ENCODE measurements at places on chromosomes 5 and 9.

- H3K27ac ChIP-seq = no peak overlapping the region
- H3K4me3 ChIP-seq = no peak overlapping the region
- no peaks in the 10 kb centered on the region for H3K4me1 ChIP-seq
- DNase-seq = no peak
These were observed 90.7 kb downstream of the CAMSAP1 start for GRCh38 chr9:135816651-135816970.

- H3K36me3 ChIP-seq = peaks cover 41% of the 10 kb centered on the region
- no peak overlapping the region for H3K27ac ChIP-seq
- no peaks in the 10 kb centered on the region for H3K4me1 ChIP-seq
- DNase-seq = no peak
These were observed 25.9 kb downstream of the QRFP start for GRCh38 chr9:130870491-130871381.

DNA sequence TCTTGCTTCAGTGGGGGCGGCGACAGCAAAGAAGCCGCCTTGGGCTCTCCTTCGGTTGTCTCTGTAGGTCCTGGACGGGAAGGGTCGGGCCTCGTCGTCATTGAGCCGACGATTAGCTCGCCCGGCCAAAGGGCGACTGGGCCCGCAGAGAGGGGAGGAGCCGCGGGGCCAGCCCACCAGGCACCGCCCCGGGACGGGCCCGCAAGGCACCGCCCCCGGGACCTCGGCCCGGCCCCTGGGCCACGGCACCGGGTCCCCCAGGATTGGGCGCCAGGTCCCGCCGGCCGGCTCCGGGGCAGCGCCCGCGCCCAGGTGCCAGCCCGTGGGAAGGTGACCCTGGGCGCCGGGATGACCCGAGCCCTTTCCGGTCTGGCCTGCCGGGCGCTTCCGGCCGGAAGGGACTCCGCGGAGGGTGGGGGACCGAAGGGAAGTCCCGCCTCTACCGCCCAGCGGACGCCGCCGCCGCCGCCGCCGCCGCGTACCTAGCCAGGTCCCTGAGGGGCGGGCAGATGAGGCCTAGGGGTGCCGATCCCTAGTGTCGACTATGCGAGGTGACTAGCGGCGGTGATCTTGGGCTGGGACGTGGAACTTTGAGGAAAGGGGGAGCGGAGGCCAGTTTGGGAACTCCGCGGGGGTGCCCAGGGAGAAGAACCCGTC, at the start of the genes GBA2 and RGP1:
GBA2 (minus strand) TSS at position 371 of the 657 bp plus-strand sequence. CDS start 524 bp downstream, outside the sequence.
RGP1 (plus strand) TSS at position 430 of the 657 bp plus-strand sequence. CDS start 469 bp downstream, outside the sequence.
- peaks cover 24% of the 10 kb centered on the region for H3K4me1 ChIP-seq
- peaks cover 31% of the 10 kb centered on the region for H3K36me3 ChIP-seq
- H3K4me3 ChIP-seq = peak within 1 kb of the TSS; percentile 80
- no peak for DNase-seq

DNA sequence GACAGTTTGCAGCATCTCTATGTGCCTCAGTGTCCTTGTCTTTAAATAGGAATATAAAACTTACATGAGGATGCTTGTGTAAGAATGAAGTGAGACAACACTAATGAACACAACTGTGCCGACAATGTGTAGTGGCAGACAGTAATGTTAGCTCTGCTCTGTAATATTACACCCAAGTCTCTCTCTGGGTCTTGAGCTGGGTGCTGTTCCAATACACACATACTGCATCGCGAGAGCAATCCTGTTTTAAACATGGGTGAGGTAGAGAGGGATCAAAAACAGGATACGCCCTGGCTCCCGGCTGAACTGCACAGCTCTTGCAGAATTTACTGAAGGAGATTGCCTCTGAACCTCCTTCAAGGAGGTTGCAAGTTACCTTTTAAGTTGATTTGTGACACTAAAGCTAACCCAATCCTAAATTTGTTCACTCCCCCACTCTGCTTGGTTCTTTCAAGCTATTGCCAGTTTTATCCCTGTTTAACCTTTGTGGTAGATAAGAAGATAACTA, 155.2 kb upstream of the ISL1 start:
- no peak overlapping the region for H3K27ac ChIP-seq
- H3K27me3 ChIP-seq = no peaks in the 10 kb centered on the region
- no peak overlapping the region for H3K4me3 ChIP-seq
- DNase-seq = no peak
- no peaks in the 10 kb centered on the region for H3K36me3 ChIP-seq

DNA sequence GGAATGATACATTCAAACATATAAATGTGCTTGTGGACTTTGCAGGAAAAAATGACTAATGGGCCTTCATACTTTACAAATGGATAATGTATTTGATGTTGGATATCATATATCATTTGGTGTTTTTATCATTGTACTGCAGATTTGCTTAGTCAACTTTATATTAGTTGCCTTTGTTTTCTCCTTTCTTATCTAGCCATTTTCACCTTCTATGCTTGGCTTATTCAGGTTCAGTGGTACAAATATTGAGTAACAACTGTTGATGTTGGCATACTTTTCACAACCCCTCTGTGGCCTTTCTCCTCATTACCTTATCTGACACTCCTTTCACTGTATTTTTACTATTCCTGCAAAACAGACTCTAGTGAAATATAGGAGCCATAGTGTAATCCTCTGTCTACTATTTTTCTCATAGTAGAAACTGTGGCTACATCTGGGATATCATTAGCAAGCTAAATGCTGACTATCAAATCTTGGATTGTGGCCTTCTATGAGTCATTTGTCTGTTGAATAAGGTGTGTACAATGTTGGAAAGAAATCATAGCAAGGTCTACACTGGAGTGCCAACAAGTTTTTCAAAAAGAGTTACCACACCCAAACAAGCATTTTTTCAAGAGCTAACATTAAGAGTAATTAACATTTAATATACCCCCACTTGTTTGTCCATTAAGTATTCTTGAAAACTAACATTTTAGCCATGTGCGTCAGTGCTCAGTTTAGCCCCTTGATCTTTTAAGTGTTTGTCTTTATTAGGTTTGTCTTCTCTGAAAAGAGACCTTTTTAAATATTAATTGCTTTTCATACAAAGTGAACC, 330.1 kb downstream of the ADGRV1 start:
- H3K27me3 ChIP-seq = no peaks in the 10 kb centered on the region
- peaks cover 33% of the 10 kb centered on the region for H3K4me1 ChIP-seq
- H3K4me3 ChIP-seq = no peak overlapping the region
- peak; percentile 64 for DNase-seq
- H3K36me3 ChIP-seq = no peaks in the 10 kb centered on the region

DNA sequence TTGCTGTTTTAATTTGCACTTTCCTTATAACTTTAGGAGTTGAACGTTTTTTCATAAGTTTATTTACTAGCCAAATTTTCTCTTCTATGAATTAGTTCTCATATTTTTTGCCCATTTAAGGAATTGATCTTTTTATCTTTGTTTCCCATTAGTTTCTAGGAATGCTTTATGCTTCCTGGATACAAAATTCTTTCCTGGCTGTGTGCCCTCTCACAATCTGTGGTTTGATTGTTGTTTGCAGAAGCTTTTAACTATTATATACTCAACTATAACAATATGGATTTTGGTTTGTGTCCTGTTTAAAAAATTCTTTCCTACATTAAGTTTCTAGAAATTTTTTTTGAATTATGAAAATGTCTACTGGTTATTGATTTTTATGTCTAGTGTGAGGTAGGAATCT, 206.3 kb downstream of the CSNK1G3 start:
- H3K36me3 ChIP-seq = no peaks in the 10 kb centered on the region
- no peaks in the 10 kb centered on the region for H3K4me1 ChIP-seq

GRCh38 chr5:116340799-116341198, 233.8 kb downstream of the SEMA6A start:
- DNase-seq = no peak
- H3K4me3 ChIP-seq = no peak overlapping the region
- no peak overlapping the region for H3K27ac ChIP-seq
- no peaks in the 10 kb centered on the region for H3K4me1 ChIP-seq

GRCh38 chr9:35051069-35051967, 21.1 kb downstream of the VCP start:
- DNase-seq = no peak
- H3K4me1 ChIP-seq = peaks cover 3% of the 10 kb centered on the region
- H3K27me3 ChIP-seq = no peaks in the 10 kb centered on the region
- H3K27ac ChIP-seq = no peak overlapping the region
- H3K4me3 ChIP-seq = no peak overlapping the region

GRCh38 chr9:106773750-106774149, 89.2 kb upstream of the ZNF462 start:
- H3K4me3 ChIP-seq = no peak overlapping the region
- H3K27ac ChIP-seq = peak overlapping the region; percentile 35
- no peaks in the 10 kb centered on the region for H3K36me3 ChIP-seq
- no peaks in the 10 kb centered on the region for H3K27me3 ChIP-seq
- peak; percentile 26 for DNase-seq

- DNase-seq = no peak
- peak overlapping the region; percentile 83 for H3K27ac ChIP-seq
- H3K4me3 ChIP-seq = peak overlapping the region; percentile 88
- peaks cover 12% of the 10 kb centered on the region for H3K36me3 ChIP-seq
These were observed 520 bp upstream of the DHFR start for GRCh38 chr5:80655231-80655774.

GRCh38 chr9:90979138-90979551, 177.5 kb downstream of the SYK start:
- no peak overlapping the region for H3K4me3 ChIP-seq
- DNase-seq = no peak
- no peaks in the 10 kb centered on the region for H3K27me3 ChIP-seq
- H3K36me3 ChIP-seq = no peaks in the 10 kb centered on the region
- no peak overlapping the region for H3K27ac ChIP-seq

DNA sequence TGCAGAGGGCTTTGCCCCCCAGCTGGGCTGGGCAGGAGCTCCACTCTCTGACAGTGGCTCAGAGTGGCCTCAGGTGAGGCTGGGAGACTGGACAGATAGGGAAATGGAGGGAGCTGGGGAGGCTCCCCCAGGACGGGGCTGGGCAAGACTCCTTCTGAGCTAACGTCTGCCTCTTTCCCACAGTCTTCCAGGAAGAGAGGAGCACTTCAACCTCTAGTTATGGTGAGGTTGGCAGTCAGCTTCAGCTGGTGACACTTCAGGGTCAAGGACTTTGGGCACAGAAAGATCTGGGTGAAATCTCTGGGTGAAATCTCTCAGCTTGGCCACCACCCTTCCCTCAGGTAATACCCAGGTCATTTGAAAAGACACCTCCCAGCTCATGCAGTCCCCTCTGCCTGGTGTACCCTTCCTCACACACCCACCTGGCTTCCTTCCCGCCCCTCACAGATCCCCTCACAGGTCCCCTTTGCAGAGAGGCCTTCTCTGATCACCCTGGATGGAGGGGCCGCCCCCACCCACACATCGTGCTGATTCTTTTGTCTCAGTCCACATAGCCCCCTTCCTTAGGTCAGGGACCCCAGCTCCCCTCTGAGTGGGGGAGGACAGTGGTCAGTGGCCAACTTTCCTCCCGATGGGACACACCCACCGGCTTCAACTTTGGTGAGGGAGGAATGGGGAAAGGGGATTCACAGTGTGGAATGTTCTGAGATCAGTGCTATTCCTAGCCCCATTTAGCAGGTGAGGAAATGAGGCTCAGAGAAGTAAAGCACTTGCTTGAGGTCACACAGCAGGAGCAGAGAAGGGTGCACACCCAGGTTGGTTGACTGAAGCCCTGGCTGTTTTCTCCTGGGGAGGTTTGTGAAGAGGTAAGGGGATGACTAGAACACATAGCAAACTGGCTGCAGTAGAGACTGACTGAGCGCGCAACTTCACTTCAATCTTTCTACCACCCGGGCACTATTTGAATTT, 15.8 kb upstream of the NEURL1B start:
- H3K36me3 ChIP-seq = no peaks in the 10 kb centered on the region
- DNase-seq = no peak
- H3K27me3 ChIP-seq = peaks cover 4% of the 10 kb centered on the region
- H3K4me1 ChIP-seq = no peaks in the 10 kb centered on the region
- H3K27ac ChIP-seq = no peak overlapping the region

DNA sequence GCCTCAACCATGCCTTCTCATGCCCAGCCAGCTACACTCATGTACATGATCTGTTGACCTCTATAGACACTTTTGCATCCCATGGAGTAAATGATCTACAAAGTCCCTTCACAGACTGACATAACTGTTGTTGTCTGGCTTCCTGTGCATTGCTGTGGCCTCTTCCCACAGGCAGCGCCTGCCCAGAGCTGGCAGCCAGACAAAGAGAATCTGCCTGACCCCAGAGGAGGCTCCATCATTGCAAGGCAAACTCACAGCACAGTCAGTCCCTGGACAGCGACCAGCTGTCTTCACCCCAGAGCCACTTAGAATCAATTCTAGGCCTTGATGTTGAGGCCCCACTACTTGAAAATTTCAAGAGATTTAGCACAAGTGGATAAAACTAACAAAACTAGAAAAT, 65.5 kb downstream of the INSYN2B start:
- H3K36me3 ChIP-seq = no peaks in the 10 kb centered on the region
- no peak overlapping the region for H3K4me3 ChIP-seq
- no peak for DNase-seq
- no peaks in the 10 kb centered on the region for H3K4me1 ChIP-seq
- no peaks in the 10 kb centered on the region for H3K27me3 ChIP-seq
- no peak overlapping the region for H3K27ac ChIP-seq

GRCh38 chr5:89932771-89933181, 476.8 kb downstream of the CETN3 start:
- no peaks in the 10 kb centered on the region for H3K27me3 ChIP-seq
- H3K27ac ChIP-seq = no peak overlapping the region
- H3K4me3 ChIP-seq = no peak overlapping the region
- no peak for DNase-seq

DNA sequence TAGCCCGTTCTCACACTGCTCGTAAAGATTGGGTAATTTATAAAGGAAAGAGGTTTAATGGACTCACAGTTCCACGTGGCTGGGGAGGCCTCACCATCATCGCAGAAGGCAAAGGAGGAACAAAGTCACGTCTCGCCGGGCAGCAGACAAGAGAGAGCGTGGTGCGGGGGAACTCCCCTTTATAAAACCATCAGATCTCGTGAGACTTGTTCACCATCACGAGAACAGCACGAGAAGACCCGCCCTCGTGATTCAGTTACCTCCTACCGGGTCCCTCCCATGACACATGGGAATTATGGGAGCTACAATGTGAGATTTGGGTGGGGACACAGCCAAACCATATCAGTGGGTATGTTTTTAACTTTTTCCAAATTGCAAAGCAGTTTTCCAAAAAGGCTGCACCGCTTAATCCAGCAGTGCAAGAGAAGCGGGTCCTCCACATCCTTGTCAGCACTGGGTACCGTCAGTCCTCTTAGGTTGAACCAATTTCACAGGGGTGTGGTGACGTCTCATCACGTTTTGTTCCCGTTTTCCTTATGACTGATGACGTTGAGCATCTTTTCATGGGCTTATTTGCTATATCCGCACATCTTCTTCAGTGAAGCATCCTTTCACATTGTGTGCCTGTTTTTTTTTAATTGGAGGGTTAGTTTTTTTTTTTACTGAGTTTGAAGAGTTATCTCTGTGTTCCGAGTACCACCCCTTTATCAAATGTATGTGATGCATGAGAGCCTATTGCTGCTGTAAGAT, 8.0 kb upstream of the FCN2 start:
- no peak overlapping the region for H3K4me3 ChIP-seq
- H3K4me1 ChIP-seq = no peaks in the 10 kb centered on the region
- no peaks in the 10 kb centered on the region for H3K27me3 ChIP-seq
- DNase-seq = no peak

DNA sequence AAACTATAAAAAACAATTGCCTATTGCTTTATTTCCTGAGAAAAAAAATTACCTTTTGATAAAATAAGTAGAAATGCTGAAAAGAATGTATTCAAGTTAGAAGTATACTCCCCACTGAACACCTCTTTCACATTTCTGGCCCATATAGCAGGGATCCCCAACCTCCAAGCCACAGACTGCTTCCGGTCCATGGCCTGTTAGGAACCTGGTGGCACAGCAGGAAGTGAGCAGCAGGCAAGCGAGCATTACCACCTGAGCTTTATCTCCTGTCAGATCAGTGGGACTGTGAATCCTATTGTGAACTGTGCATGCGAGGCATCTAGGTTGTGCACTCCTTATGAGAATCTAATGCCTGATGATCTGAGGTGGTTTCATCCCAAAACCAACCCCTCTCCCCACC, 563.9 kb downstream of the RAB3C start:
- no peak for DNase-seq
- no peaks in the 10 kb centered on the region for H3K4me1 ChIP-seq
- H3K27me3 ChIP-seq = no peaks in the 10 kb centered on the region
